Left lobe of liver (tissue), 2 donors: ENCODE measurements at places on chromosomes 7 and 10.

DNA sequence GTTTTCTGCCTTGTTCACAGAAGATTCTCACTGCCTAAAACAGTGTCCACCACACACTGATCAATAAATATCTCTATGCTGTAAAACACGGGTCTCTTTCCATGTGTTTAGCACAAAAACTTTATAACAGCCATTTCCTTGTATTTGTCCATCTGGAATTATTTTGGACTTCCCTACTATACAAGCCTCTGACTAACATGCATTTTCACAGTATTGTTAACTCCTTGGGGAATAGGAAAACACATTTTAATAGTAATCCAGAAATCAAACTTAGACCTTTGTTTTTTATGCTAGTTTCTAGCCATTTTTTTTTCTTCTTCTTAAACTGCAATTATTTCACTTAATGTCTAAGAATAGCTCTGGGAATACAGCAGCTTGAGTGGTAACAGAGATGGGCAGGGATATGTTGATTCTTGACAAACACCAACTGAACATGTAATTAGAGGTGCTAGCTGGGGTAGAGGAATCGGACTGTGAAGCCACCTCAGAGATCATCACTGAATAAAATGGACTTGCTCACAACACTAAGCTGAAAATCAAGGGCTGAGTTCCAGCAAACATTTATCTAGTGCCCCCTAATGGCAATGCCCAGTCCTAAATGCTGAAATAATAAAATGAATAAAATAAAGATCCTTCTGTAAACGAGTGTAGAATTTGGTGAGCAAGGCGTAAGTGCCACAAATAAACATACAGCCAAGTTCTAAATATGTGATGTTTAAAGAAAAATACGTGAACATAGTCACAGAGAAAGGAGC, 593.1 kb downstream of the SORCS1 start:
- no peak for DNase-seq

DNA sequence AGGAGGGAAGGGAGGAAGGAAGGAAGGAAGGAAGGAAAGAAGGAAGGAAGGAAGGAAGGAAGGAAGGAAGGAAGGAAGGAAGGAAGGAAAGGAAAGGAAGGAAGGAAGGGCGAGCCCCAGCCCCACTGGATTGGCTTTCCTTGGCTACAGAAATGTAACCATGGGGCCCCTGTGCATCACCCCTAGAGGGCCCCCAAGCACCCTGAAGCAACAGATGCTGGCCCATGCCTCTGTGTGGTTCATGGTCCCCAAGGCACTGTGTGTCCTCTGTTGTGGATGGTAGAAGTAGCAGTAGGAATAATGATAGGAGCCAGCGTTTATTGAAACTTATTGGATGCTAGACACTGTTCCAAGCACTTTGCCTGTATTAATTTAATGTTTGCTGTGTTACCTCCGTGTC, 116.6 kb upstream of the MACROH2A2 start:
- no peak for DNase-seq

- DNase-seq: no peak
These were observed 61.0 kb downstream of the ARHGAP12 start for GRCh38 chr10:31867646-31868045.

GRCh38 chr10:49373361-49373760, 22.5 kb downstream of the DRGX start:
- DNase-seq: no peak

DNA sequence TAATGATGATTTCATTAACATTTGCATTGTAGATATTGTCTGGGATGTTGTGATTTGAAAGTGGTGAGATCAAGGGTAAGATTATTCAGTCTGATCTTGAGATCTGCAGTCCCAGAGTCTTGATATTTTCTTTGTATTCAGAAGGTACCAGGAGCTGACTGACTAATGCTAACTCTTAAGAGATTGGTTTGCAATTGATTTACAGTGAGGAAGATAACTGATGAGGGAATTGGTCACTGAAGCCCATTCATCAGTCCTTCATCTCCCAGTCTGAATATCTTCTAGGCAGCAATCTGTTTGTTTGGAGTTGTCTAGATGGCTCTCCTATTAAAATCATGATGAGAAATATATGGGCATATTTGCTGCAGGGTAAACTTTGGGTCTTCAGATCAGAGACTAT, 473.7 kb downstream of the ARL4A start:
- DNase-seq: no peak

DNA sequence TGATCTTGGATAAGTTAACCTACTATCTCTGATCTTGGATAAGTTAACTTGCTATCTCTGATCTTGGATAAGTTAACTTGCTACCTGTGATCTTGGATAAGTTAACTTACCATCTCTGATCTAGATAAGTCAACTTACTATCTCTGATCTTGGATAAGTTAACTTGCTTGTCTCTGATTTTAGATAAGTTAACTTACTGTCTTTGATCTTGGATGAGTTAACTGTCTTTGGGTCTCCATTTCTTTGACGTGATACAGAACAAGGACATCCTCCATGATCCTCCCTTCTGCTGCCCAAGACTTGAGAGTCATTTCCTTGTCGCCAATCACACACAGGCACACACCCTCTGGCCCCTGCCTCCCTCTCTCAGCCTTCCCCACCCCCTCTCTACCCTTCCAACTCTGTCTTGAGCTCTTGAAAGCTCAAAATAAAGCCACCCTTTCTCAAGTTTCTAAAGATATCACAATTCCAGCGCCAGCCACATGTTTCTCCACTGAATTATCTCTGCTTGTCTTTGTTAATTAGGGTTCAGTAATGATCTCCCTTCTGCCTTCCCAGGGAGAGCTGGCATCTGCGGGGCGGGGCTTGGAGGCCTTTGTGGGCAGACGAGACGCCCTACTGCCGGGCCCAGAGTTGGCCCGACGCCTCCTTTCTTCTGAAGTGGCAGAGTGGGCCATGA, 85.1 kb upstream of the GTF2I start:
- no peak for DNase-seq

GRCh38 chr7:33471636-33472242, 342.4 kb downstream of the BBS9 start:
- no peak for DNase-seq

DNA sequence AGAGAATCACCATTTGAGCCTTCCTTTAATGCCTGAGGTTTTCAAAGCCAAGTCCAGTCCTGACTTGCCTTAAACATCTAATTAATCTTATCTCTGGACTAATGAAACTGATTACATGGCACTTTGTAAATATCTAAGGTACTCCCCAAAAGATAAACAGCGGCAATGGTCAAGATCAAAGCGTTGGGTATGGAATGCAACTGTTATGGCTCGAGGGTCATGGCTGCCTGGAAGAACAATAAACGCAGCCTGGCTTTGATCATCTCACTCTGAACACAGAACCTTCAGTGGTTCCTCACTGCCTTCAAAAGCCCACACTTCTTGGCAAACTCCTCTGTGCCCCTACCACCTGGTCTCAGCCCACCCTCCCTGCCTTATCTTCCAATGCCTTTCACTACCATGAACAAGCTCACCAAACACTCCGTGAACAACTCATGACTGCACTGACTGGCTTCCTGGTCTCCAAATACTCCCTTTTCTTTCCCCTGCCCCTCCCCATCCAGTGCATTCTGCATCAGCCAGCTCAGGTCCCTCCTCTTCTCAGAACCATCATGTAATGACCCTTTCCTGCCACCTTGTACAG, 150.2 kb upstream of the NFE2L3 start:
- no peak for DNase-seq
